Germinal center (tissue), 1 donor: ENCODE measurements at places on chromosomes 11 and 22.
A peak's percentile ranks its signal among the peaks of the same experiment; 100 is the strongest.

DNA sequence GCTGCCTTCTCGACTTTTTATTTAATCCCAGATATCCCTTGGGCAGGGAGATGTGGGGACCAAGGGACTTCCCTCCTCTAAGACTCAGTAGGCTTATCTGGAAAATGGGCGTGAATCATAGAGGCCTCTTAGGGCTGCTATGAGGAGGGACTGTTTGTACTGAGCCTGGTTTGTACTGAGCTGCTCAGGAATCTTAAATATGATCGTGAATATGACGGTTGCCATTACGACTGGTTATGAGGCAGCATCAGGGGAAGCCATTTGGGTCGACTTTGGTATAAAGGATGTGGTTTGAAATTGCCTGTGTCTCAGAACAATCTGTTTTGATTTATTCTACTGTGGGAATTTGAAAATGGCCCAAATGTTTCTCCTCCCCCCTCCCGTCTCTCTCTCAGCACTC is 20.6 kb downstream of the TSPAN18 start:
- DNase-seq: no peak

DNA sequence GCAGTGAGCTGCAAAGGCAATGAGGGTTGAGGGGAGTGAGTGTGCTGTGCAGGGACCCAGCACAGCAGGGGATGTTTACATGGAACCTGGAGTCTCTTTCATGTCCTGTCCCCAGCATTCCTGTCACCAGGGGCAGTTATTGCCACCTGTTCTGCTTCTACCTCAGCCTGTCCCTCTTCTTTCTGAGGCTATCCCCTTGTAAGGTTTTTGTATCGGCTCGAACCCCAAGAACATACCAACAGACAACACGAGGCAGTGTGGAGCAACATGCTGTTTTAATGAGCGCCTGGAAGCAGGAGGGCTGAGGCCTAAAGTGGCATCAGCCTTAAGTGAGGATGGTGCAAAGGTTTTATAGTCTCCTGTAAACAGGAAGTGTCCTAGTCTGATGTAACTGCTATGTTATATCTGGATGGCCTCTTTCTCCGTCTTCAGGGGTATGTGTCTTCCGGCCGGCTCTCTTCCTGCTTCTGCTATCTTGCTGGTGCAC is 3.9 kb downstream of the SCGB2A2 start:
- no peak for DNase-seq

- no peak for DNase-seq
Measured at GRCh38 chr11:79570104-79570503, 129.3 kb upstream of the TENM4 start.

DNA sequence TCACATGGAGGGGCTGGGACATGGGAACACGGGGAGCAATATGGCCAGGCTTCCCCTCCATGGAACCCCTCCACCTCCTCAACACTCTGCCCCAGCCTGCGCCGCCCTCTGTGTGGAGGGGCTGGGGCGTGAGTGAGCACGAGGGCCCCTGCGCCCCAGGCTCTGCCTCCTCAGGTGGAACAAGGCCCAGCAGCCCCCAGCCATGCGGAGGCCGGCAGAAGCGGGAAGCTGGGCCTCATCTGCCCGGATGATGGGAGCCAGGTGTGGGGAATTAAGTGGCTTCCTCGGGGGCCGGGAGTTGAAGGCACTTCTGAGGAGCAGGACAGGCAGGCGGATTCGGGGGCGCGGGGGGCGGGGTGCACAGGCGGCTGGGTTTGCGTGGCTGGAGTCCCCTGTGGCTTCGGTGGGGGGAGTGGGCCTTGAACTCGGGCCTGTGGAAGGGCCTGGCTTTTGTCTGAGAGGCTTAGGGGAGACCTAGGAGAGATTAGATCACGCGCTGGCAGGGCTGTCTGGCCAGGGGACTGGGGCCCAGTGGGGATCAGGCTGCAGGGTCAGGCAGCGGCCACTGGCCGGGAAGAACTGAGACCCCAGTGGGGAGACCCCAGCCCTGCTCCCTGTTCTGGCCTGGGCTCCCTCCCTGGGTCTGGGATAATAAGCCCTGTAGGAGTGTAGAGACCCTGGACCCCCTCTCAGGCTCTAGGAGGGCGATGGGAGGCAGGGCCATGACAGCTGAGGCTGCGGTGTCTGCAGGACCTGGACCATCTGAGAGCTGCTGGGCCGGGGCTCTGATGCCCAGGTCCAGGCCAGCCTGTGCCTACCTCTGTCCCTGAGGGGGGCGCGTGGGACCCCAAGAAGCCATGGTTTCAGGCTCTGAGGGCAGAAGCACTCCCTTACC is 13.3 kb downstream of the PRR33 start:
- no peak for DNase-seq

DNA sequence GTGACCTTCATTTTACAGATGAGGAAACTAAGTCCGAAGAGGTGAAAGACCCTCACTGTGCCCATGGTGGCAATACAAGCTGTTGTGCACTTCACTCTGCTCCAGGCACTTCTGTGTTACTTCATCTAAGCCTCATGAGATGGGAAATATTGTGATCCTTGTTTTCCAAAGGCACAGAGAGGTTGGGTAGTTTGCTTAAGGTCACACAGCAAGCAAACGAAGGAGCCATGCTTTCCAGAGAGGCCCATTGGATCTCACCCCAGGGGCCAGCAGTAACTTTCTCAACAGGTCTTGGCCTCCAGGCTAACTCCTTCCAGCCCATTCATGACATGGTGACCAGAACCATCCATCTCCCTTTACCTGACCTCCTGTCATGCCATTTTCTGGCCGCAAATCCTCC is 332.8 kb downstream of the MN1 start:
- no peak for DNase-seq

DNA sequence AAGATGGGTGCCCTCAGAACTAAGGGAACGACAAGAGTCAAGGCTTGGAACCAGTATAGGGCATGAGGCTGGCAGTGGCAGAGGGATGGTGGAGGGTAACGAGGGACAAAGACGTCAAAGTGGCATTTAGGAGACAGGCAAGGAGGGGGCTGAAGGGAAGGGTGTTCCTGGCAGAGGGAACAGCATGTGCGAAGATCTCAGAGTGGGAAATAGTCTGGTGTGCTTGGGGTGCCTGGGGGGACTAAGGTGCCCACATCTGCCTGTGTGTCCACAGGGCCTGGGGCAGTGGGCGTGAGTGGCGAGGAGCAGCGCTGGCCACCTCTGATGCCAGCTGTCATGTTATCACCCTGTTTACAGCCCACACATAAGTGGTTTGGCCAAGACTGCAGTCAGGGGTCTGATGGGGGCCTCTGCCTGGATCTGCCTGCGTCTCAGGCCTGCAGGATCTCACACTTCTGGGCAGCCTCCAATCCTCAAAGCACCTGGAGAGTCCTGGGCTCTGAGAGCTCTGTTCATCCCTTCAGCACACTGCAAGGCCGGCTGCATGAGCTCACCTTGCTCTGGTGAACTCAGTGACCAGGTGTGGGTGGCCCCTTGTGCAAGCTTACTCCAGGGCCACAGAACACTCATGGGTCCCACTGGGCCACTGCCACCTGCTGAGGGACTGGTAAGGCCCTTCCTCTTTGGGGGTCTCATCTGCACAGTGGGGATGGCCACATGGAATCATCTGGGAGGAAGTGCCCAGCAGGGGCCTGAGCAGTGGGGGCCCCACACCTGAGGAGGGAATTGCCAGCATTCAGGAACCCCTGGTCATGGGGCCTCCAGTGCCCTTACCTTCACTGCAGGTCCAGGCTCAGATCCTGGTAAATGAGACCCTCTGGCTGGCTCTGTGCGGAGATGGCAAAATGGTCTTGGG is 89.7 kb upstream of the SHISAL1 start:
- no peak for DNase-seq

DNA sequence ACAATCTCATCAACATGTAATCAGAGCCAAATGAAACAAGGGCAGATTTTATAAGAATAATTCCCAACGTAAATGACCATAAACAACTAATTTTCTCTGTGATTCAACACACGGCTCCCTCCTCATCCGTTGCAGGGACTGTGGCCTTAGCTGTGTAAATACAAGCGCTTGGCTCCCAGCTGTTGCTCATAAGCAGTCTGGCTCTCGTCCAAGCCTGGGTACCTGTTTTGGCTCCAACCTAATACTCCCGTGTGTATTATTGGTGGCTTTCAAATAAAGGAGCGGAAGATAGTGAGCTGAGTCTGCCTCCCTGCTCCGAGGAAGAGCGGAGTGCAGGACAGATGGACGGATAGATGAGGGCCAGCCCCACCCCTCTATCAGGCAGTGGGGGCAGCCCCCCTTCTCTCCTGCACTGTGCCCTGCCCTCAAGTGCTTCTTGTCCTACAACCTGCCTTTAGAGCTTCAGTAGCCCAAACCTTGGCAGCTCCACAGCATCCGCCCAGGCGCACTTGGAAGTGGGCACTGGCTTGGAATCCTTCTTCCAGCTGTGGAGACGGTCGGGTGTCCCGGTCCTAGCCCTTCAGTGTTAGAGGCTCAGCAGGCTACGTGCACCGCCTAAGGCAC is 670.9 kb downstream of the BRD1 start:
- DNase-seq: no peak

- no peak for DNase-seq
Measured at GRCh38 chr11:123698546-123699127, 42.8 kb downstream of the ZNF202 start.

GRCh38 chr11:1228921-1229451 is 6.1 kb downstream of the MUC5B start:
- DNase-seq: no peak

DNA sequence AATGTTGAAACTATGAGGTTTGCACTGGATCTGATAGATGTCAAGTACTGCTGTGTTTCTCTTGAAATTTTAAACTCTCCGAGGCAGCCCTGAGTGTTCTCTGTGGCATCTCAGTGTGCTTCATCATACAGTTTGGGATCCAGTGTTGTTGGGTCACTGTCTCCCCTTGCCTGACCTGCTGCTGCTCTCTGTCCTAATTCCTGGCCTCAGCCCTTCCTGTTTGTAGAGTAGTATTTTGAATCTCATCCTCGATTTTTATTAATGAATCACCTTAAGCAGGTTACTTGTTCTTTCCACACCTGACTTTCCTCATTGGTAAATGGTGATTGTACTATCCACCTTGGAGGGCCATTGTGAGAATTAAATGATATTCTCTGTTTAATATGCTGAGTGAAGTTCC is 70.7 kb upstream of the PAX6 start:
- DNase-seq: no peak

- DNase-seq: no peak
Measured at GRCh38 chr22:44147821-44148574, 32.7 kb upstream of the PARVG start.

GRCh38 chr11:70144262-70144661 is 58.8 kb upstream of the FADD start:
- no peak for DNase-seq

GRCh38 chr11:76810151-76810853 is 27.1 kb downstream of the TSKU start:
- no peak for DNase-seq

- no peak for DNase-seq
Measured at GRCh38 chr11:36738292-36738861, 140.3 kb upstream of the RAG2 start.

- no peak for DNase-seq
Measured at GRCh38 chr11:417652-418342, 3.0 kb upstream of the SIGIRR start.

GRCh38 chr11:87266751-87267150 is 229.0 kb downstream of the TMEM135 start:
- no peak for DNase-seq

GRCh38 chr22:47623763-47624148 is 861.3 kb downstream of the TBC1D22A start:
- DNase-seq: no peak

- no peak for DNase-seq
Measured at GRCh38 chr11:88300888-88301487, 36.5 kb downstream of the CTSC start.

DNA sequence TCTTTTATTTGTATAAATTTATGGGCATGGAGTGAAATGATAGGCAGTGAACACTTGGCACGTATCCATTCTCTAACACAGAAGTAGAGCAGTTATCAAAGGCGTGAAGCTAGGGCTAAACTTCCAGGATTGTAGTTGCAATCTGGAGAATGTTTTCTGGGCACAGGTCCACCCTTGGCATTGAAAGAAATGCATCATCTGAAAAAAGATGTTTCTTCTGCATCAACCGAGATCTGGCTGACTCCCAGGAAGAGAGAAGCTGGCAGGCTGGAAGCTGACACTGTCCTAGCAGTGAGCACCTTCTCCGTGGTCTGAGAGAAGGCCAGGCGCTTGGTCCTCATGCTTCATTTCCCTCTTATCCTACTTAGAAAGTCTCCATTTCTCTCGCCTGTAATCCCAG is 600.0 kb downstream of the BRD1 start:
- no peak for DNase-seq

DNA sequence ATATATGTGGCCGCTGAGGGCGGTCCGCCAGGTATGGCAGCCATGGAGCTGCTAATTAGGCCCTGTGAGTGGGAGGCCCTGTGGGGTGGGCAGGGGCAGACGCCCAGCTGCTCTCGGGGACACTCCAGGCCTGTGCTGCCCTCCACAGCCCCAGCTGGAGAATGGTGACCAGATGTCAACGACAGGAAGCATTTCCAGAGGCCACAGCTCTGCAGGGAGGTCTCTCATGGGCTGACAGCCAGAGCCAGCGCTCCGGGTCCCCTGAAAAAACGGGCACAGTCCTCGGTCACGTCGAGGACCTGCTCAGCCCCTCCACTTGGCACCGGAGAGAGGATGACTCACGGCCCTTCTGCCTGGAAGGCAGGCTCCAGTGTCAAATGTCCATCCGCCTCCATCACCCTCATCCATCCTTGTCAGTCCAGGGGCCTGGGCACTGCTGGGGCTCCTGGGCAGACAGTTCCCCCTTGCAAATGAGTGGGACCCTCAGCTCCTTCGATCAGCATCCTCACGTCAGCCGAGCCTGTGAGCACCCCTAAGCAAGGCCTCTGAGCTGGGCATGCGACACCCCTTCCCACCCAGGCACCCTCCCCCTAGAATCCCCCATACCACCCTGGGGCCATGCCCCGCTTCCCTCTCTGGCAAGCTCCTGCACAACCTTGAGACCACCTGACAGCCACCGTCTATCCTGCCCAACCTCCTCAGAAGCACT is 1.9 kb downstream of the BID start:
- DNase-seq: no peak

DNA sequence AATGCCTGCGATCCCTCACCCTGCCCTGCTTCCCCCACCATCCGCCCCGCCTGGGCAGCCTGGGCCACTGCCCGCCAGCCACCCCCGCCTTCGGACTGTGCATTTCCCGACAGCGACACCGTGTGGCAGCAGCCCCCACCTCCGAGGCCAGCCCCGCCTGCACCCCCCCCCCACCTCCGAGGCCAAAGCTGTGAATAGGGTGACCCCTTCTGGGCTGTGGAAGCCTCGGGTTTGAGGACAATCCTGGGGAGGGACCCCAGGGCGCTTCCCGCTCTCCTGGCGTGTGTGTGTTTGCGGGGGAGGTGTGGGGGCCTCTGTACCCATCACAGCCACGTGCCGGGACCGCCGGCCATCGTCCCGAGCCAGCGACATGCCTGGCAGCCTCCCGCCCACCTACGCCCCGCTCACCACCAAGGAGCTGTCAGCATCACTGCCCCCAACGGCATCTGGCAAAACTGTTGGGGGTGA is 33.8 kb upstream of the PPARA start:
- DNase-seq: peak; percentile 94
